ENCODE measurements at places on chromosomes 1 and 21.

- DNase-seq = no peak
Measured at GRCh38 chr1:54500107-54500431, 48.0 kb upstream of the ACOT11 start.

GRCh38 chr1:77532641-77533040, 149.8 kb downstream of the ZZZ3 start:
- DNase-seq = no peak

DNA sequence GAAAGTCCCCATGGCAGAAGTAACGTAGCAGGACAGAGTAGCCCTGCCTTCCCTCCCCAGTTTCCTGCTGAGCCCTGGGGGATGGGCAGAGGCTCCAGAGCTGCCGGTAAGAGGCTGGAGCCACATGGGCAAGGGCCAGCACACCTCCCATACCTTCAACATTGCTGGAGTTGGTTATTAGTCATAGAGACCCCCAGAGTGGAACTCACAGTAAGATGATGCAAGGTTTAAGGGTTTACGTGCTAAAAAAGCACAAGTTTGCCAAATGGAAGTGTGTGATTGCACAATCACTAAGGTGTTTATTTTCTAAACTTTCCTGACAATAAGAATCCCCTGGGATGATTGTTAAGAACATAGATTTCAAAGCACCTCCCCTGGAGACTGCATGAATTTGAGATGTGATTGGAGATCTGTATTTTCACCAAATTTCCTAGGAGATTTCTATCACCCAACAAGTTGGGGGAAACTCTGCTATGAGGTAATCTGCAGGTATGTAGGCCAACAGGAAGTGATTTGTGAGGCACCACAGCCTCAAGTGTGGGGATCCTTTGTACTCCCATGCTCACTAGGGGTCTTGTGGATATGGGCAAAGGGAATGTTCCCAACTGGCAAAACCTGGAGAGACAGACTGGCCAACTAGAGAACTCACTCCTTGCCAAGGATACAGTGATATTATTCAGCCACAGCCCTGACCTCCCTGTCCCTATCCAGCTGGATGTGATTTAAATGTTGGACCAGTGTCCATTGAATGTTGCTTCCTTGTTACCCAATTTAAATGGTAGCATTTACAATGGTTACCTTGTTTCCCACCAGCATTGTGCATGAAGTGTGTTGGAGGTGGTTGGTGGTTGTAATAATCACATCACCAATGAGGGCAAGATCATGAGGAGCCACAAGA, 37.1 kb upstream of the CSF1 start:
- no peak for DNase-seq

GRCh38 chr1:86233403-86233802, 76.8 kb upstream of the COL24A1 start:
- DNase-seq = no peak

DNA sequence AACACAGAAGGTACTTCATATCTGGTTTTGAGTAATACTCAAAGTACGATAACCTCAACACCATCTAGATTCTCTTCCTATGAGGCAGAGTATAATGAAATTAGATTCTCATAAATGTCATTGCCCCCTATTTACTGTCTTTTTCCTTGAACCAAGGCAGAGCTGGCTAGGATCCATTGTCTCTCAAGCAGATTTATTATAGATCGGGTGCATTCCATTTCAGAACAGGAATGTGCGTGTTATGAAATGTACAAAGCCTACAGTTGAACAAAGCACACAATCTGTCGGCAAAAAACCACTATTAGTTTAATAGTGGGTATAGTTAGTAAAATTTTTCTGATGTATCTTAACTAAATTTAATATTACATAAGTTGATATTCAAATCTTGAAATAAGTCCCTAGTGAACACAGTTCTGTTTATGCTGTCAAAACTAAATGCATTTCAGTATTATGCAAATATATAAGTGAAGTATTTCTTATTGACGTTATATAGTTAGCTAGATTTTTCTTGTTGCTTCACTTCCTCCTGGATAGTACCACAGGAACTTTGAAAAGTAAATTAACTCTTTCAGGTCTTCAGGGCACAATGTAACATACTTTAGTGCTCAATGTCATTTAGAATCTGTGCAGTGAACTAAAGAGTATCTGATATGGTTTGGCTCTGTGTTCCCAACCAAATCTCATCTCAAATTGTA, 92.1 kb downstream of the DDAH1 start:
- DNase-seq = no peak

DNA sequence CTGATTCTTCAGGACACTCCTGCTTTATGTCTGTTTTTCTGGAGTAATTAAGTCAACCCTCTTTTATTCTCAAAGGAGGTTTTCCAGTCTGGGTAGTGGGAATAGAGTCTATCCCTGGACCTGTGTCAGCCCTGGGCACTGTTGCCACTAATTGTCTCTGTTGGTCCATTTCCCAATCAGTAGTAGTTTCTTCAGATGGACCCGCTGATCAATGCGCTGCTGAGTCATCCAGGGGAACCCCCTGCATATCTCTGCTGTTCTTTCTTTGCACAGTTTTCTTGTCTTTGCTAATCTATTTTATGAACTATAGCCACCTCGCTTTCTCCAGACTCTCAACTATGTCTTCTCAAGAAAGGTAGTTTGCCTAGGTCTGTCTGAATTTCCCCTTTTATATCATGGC, 82.5 kb downstream of the TNNI3K start:
- DNase-seq = no peak

DNA sequence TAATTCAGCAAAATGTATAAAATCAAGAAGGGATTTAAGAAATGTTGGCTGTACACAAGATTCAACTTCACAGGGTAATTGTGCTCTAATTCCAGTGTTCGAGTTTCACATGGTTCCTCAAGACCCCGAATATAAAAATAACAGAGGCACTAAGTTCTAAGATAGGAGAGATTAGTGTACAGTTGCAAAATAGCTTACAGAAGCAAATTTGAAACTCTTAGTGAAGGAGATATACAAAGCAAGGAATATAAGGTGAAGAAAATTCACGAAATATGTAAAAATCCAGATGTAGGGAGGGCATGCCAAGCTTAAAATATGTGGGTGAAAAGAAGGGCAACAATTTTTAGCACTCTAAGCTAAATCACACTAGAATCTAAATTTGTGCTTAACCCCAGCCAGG, 29.4 kb downstream of the TOR1AIP2 start:
- no peak for DNase-seq

DNA sequence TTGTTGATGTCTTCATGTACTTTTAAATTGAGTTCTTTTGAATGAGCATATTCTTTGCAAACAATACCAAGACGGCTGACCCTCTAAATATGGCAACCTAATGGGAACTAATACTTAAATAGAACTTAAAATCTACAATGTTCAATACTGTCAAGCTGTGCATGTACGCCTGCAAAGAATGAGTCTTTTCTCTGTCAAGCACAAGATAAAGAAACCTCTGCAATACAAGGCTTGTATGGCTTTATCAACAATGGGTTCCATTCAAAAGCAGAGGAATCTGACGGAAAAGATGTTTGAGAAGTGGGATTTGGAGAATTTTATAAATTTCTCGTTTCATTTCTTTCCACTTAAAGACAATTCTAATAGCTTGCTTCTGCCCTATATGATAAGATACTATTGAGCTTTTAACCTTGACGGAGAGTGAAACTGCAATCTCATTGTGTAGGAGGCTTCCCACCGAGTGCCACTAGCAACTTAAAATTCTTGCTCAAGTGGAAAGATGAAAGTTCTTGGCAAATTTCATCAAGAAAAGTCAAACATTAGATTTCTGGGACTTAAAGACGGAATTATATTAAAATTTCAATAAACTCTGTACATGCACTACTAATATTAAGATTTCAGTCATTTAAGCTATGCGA, 119.8 kb downstream of the RGS21 start:
- no peak for DNase-seq

- DNase-seq = no peak
Measured at GRCh38 chr1:17561561-17561985, 22.1 kb downstream of the ARHGEF10L start.

GRCh38 chr1:151644001-151644400, 32.2 kb downstream of the SNX27 start:
- DNase-seq = no peak

DNA sequence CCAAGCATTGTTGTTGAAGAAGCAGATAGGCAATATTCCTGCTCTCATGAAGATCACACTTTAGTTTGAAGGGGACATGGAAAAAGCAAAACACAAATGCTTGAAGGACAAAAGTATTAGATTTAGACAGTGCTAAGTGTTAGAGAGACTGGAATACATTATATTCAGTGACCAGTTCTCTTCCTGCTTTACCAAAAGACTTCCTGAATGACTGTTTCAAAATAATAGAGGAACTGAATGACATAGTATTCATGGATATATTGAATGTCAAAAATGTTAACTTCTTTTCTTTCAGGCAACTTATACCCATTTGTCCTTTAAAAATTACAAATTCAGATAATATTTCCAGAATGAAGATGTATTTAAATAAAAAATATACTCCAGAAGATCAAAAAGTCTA, 178.0 kb upstream of the IVNS1ABP start:
- no peak for DNase-seq

DNA sequence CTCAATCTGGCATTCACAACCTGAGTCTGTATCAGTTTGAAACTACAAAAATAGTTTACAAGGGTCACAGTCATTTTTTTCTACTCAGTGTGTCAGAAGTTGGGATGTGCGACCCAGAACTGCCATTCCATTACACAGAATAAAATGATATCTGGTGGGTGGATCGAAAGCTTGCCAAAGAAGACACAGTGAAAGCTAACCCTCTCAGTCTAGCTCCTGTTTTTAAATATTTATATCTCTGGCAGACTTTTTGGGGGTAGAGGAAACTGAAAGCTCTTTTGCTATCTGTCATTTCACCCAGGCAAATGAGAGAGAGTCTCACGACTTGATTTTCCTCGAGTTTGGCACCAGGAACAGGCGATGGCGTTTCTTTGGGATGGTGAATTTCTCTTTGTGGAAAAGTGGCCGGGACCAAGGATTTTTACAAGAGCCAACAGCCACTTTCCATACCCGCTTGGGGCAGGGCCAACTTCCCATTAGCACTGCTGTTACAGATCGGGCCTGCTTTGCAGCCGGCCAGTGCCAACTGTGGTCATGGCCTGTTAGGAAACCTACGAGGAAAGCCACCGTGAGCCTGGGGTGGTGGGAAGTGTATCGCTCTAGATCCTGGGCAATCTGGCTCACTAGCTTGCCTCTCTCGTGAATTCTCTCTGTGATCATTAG, 185.5 kb upstream of the NFIA start:
- no peak for DNase-seq

- no peak for DNase-seq
Measured at GRCh38 chr1:77876884-77877283, 11.5 kb upstream of the NEXN start.

DNA sequence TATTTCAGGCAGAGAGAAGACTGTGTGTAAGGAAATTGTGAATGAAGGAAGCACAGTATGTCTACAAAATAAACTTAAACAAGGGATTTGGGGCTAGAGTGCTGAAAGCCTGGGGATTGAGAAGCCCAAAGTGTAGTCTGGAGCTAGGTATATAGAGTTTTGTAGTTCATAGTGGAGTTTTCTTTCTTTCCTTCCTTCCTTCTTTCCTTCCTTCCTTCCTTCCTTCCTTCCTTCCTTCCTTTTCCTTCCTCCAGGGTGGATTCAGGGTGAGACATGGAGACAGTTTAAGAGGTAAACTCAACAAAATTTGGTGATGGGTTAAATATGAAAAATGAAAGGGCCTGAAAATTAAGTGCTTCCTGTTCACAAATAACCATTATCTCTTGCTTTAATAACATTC, 757.8 kb upstream of the CXADR start:
- DNase-seq = no peak

DNA sequence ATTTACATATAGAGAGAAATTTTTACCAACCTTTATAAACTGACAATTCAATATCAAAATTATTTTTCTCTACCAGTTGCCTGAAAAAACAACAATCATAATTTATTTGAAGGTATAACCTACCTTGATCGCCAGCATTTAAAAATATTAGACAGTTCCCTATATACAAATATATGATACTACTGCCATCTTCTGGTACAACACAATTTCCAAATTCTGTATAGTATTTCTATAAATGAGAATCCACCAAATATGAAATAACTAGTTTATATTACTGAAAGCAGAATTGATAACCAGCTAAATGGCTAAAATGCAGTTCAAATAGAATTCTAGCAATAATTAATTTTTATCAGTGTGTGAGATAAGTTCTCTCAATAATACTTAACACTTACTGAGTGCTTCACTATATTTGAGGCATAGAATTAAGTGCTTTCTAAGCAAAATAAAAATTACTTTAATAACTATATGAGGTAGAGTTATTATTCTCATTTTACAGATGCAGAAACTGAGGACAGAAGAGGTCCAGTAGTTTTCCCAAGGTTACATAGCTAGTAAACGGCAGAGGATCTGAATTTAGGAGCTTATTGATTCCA, 75.6 kb downstream of the PIGK start:
- peak; percentile 7 for DNase-seq

DNA sequence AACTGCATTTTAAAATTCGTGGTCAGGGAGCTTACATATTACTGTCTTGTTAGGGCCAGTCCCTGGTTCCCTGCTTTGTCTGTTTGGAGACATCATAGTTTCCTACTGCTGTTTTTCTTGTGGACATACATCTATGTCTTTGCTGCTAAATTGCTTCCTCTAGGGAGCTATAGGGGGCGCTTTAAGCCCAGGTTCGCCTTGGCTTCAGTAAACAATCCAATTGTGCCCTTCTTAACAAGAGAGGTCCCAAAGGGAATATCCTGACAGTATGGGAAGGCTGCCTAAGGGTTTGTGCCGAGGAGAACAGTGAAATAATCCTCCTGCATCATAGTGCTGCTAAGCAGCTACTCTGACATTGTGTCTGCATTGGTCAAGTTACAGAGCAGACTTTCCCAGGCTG, 112.5 kb downstream of the USH2A start:
- DNase-seq = no peak

DNA sequence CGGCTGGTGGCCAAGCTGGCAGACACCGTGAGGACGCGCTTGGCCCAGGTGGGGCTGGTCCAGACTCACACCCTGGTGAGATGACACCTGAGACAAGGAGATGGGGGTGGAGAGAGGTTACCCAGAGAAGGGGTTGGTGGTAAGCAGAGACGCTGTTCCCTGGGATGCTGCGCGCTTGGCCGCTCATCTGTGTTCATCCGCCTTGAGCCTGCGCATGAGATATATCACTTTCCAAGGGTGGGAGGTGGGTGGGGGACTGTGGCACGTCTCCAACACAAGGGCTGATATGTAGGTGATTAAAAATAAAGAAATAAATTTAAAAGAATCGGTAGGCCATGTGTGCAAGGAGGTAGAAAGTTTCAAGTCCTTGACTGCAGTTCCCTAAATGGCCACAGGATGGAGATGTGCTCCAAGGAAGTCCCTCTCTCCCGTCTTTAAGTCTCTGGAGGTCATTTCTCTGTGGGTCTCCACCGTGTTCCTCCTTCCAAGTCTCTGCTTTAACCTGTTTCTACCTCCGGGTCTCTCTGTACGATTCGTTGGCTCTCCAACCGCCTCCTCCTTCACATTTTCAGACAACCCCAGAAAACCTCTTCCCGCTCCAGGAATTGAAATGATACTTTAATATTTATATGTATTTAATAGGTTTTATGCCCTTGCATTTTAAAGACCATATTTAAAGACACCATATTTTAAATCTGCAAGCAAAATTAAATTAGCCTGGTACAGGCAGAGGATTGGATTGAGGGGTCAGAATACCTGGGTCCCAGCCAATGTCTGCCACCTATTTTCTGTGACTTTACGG, 4.5 kb downstream of the TTC24 start:
- DNase-seq = peak; percentile 90

GRCh38 chr1:224626042-224626441, 9.9 kb downstream of the CNIH3 start:
- DNase-seq = no peak

- no peak for DNase-seq
Measured at GRCh38 chr1:193434319-193434718, 247.9 kb upstream of the B3GALT2 start.

All from T47D (cell line).